ENCODE measurements at places on chromosomes 13 and 19. TPM values are rescaled to one million over a fixed set of nuclear protein-coding genes. Genes with fewer than 3 reads are reported as not detected.

Gene C13orf42
- total RNA-seq: 0.16 TPM

Gene LILRB4
- total RNA-seq: 44.4 TPM

DNA sequence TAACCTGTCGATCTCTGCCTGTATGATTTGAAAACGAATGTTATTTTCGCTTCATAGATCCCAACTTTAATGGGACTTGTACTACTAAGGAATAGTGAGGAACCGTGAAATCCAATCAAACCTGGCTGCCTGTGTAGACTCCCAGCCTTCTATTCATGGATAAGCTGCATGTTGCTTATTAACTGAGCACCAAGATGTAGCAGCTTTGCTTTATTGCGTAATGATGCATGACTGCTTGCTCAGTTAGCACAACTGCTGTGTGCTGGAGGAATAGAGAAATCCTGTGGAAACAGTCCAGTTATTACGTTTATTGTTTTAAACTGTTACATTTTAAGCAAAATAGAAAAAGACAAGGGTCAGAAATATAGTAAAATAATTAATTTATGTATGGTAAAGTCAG, 108.2 kb downstream of the SHISA2 start:
- H3K36me3 ChIP-seq: no peaks in the 10 kb centered on the region
- no peaks in the 10 kb centered on the region for H3K27me3 ChIP-seq
- no peak overlapping the region for H3K27ac ChIP-seq
- no peak overlapping the region for H3K4me3 ChIP-seq
- no peaks in the 10 kb centered on the region for H3K4me1 ChIP-seq

- no peaks in the 10 kb centered on the region for H3K27me3 ChIP-seq
- no peak for DNase-seq
- H3K27ac ChIP-seq: peak overlapping the region; percentile 100
- peaks cover 72% of the 10 kb centered on the region for H3K4me1 ChIP-seq
These were observed 140 bp downstream of the PLEKHJ1 start for GRCh38 chr19:2236064-2236313.

DNA sequence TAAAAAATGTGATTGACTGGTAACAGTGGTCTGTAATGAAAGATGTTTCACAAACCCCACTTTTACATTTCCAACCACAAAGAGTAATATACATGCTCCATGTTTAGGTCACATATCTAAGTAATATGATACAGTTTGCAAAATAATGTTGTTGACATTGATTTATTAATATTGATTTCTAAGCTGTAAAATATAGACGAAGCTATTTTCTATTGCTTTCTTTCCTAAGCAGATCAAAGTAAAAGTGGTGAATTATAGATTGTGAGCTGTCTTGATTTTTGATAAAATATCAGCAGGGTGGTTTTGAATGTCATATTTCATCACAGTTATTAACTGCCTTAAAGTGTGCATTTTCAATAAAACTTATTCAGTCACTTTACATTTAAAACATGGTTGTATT, 2292.8 kb downstream of the PCDH9 start:
- no peak overlapping the region for H3K27ac ChIP-seq
- DNase-seq: no peak
- H3K36me3 ChIP-seq: no peaks in the 10 kb centered on the region
- no peak overlapping the region for H3K4me3 ChIP-seq
- H3K27me3 ChIP-seq: no peaks in the 10 kb centered on the region

DNA sequence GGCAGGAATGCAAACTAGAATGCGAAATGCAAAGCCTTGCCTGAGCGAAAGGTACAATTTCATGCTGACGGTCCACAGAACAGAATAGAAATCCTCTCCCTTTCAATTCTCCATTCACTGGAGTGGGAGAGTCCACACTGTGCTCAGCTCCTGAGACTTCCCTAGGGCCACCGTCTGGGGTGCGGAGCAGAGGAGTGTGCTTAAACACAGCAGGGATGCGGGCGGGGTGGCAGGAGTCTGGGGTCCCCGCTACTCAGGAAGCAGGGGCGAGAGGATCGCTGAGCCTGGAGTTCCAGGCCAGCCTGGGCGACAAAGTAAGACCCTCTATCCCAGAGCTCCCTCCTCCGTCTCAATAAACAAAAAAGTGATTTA, 552 bp upstream of the ZNF816 start:
- H3K4me3 ChIP-seq: peak overlapping the region; percentile 80
- H3K36me3 ChIP-seq: no peaks in the 10 kb centered on the region
- no peak for DNase-seq
- peaks cover 9% of the 10 kb centered on the region for H3K4me1 ChIP-seq
- peak overlapping the region; percentile 68 for H3K27ac ChIP-seq
- H3K27me3 ChIP-seq: no peaks in the 10 kb centered on the region

Gene ZNF20
- total RNA-seq: 3.5 TPM

DNA sequence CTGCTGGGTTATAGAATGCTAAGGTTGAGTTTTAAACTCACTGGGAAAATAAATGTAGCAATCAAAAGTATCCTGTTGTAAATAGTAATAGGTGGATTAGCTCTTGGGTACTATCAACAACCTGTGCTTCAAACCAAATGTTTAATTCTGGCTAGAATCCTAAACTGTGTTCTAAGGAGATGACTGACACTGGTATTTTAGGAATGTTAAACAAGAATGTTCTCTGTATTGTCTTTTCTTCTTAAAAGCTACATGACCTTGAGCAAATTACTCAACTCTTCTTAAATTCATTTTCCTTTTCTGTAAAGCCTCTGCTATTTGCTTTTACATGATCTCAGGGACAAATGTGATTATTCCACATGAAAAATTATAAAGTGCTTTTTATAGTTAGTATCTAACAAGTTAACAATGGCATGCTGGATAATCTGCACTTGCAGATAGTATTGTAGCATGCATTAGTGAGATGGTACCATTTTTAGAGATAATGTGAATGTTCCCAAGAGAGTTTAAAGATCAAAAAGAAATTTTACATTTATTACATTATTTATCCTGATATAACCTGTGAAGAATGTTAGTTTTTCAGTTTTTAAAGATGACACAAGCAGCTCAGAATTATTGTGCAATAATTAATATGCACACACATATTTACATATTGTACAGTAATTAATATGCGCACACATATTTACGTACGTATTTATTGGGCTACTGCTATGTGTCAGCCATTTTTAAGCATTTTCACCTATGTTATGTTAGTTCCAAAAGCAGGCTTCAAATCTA, 13.6 kb upstream of the EPSTI1 start:
- no peaks in the 10 kb centered on the region for H3K36me3 ChIP-seq
- no peaks in the 10 kb centered on the region for H3K4me1 ChIP-seq
- no peak overlapping the region for H3K27ac ChIP-seq
- DNase-seq: no peak
- no peaks in the 10 kb centered on the region for H3K27me3 ChIP-seq

Gene ADGRE1
- total RNA-seq: 1.3 TPM

GRCh38 chr19:16338470-16339360, 14.1 kb downstream of the KLF2 start:
- DNase-seq: peak; percentile 75
- peaks cover 15% of the 10 kb centered on the region for H3K4me1 ChIP-seq
- peak overlapping the region; percentile 69 for H3K27ac ChIP-seq
- no peaks in the 10 kb centered on the region for H3K27me3 ChIP-seq

DNA sequence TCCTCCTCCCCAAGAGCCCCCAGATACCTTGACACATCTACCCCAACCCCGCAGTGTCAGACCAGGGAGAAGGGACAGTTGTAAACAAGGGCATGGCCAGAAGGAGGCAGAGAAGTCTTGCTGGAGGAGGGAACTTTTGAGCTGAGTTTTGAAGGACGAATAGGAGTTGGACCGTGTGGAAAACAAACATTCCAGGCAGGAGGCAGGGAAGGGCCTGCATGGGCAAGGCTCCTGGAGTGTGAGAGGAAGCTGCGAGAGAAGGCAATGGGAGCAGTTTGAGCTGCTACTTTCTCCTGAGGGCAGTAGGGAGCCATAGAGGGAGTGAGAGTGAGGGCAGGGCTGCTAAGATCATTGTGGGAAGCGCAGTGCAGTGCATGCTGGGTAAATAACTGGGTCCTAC, 23.3 kb downstream of the IL12RB1 start:
- H3K27ac ChIP-seq: no peak overlapping the region
- no peaks in the 10 kb centered on the region for H3K27me3 ChIP-seq
- H3K4me3 ChIP-seq: no peak overlapping the region
- H3K36me3 ChIP-seq: no peaks in the 10 kb centered on the region
- peaks cover 3% of the 10 kb centered on the region for H3K4me1 ChIP-seq
- no peak for DNase-seq

DNA sequence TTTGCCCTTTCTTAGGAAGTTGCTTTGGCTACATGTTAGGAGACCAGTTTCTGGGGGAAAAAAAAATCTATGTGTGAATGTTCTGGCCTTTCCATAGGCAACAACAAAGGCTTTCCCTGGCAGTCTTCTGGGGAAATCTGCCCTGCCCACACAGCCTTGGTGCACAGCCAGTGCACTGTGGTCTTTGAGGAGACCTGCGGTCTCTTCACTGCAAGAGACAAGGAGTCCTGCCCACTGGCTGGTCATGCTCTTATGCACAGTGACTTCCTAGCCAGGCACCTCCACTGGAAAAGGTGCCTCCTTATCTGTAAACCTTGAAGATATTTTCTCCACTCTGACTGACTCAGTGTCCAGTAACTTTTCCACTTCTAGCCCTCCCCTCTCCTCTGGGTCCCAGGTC, 155.1 kb downstream of the SUCLA2 start:
- no peaks in the 10 kb centered on the region for H3K4me1 ChIP-seq
- no peak overlapping the region for H3K4me3 ChIP-seq
- no peak for DNase-seq
- no peaks in the 10 kb centered on the region for H3K27me3 ChIP-seq
- H3K27ac ChIP-seq: no peak overlapping the region

DNA sequence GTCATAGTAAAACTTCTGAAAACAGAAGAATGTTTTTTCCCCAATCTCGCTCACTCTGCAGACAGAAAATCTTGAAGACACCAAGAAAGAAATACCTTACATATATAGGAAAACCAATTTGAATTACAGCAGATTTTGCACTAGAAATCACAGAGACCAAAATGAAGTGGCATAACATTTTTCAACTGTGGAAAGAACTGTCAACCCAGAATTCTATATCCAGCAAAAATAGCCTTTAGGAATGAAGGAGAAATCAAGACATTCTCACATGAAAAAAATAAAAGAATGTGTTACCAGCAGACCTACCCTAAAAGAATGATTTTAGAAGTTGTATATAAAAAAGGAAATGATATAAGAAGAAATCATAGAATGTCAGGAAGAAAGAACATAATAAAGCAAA, 28.7 kb downstream of the CCDC122 start:
- no peak overlapping the region for H3K4me3 ChIP-seq
- no peaks in the 10 kb centered on the region for H3K36me3 ChIP-seq
- no peaks in the 10 kb centered on the region for H3K27me3 ChIP-seq
- H3K4me1 ChIP-seq: peaks cover 14% of the 10 kb centered on the region

All from left lung (tissue), 14 donors.